Effector memory CD8-positive, alpha-beta T cell (primary cell): ENCODE measurements at places on chromosomes 5 and 9.

DNA sequence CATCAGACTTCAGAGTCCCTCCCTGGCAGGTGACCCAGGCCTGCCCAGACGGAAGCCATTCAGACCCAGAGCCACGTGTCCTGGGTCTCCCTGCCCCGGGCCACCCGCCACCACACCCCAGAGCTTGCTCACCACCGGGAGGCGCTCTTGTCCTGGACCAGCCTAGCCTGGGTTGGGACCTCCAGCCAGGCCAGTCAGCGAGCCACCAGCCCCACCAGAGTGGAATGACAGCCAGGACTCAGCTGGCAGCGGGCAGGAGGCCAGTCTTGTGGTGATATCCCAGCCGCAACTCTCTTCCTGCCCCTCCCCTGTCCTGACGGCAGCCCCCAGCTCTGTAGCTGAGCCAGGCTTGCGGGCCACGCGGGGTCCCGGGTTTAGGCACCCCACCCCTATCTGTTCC lies 1.7 kb upstream of the PTGDS start:
- peak; percentile 57 for DNase-seq

GRCh38 chr9:98686961-98687855 lies 21.5 kb downstream of the GABBR2 start:
- no peak for DNase-seq

DNA sequence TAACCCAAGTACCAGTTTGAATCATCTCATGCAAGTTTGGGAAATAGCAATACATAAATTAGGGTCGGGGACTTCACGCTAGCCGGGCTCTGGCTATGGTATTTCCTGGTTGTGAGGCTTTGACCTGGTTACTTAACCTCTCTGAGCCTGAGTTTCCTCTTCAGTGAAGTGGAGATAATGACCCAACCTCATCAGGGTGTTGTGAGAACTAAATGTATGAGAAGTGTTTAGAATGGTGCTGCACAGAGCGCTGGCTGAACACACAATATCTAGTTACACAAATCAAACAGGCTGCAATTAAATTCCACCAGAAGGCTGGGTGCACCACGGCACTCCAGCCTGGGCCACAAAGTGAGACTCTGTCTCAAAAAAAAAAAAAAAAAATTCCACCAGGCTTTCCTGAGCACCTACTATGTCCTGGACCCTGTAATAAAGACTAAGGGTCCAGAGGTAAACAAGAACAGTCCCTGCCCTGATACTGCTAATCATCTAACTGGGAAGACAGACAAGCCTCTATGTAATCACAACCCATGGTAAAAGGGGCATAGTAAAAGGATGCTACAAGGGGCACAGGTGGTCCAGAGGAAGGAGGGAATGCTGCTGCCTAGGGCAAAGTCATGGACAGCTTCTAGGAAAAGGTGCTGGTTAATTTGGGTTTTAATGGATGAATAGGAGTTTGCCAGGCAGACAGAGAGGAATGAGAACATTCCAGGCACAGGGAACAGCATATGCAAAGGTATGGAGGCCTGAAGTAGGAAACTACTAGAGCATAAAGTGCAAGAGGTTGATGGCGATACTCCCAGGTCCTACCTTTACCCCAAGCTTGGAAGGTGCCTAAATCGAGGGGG lies 27.7 kb downstream of the DUSP1 start:
- no peak for DNase-seq

GRCh38 chr9:87371795-87372355 lies 125.8 kb upstream of the DAPK1 start:
- no peak for DNase-seq

DNA sequence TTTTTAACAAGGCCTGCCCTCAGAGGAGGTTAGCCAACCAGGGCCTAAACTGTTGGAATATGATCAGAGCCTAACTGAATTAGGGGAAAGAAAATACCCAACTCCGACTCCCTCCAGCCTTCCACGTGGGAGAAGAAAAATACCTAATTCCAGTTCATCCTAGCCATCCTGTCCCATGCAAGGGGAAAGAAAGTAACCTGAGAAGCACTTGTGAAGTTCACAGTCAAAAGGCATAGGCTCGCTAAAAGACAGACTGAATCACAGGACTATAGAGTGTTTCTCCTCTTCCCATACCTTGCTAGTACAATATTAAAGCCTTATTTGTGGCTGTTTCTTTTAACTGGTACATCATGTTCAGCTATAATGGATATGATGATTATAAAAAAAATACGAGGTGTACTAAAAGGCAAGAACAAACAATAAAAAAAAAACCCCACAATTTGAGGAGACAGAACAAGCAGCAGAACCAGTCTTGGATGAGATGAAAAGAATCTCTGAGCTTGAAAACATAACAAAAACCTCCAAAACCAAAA lies 18.0 kb upstream of the ATP10B start:
- DNase-seq = no peak

GRCh38 chr5:38465702-38466423 lies 90.6 kb downstream of the LIFR start:
- DNase-seq = no peak

- no peak for DNase-seq
These were observed 157.7 kb upstream of the SLC24A2 start for GRCh38 chr9:19946441-19947109.

DNA sequence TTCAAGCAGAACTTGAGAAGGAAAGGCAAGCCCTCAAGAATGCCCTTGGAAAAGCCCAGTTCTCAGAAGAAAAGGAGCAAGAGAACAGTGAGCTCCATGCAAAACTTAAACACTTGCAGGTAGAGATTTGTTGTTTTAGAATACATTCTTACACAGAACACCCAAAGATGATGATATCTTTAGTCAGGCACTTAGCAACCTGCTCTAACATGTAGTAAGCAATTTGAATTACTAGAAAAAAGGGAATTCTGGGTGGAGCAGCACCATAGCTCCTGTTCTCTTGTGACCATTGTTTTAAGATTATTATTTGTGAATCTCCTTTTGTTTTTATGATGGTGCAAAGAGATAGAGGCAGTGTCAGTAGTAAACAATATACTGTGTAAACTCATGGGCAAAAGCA lies 63.1 kb downstream of the RAB14 start:
- DNase-seq = no peak

DNA sequence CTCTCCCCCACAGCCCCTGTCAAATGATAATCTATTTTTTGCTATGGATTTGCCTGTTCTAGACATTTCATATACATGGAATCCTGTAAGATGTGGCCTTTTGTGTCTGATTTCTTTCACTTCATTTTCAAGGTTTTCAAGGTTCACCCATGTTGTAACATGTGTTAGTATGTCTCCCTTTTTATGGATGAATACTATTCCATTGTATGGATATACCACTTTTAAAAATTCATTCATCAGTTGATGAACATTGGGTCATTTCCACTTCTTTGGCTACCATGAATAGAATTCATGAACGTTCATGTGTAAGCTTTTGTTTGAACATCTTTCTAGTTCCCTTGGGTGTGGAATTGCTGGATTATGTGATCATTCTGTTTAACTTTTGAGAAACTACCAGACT lies 94.7 kb upstream of the ZNF366 start:
- no peak for DNase-seq

DNA sequence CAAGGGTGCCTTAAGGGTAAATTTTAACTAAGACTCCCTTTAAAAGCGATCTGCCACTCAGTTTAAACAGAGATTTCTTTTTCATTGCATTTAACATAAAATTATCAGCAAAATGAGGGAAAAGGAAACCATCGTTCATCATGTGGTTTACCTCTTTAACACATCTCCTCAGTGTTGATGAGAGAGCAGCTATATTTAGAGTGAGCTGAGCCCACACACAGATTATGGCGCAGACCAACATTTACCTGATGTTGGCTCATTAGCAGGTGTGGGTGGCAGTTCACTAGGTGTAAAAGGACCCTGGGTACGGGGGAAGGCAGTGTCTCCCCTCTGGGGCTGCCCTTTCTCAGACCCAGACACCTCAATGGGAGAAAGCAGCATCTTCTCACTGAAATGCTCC lies 149.8 kb downstream of the ENTREP1 start:
- DNase-seq = peak; percentile 7

DNA sequence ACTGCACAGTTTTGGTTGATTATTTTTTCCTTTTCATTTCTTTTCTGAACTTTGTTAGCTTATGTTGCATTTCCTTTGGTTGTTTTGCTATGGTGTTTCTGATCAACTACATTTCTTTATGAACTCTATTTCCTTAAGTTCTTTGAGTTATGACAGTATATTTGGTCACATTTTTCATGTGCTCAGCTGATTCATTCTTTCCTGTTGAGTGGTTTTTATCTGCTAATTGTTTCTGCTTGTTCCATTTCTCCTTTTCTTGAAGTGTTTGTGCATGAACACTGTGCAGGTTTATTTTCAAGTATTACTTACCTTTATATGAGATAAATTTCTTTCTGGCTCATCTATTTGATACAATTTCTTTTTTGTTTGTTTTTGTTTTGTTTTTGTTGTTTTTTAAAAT lies 50.9 kb upstream of the MACIR start:
- DNase-seq = no peak

- no peak for DNase-seq
These were observed 380.5 kb downstream of the SLCO4C1 start for GRCh38 chr5:101915554-101915953.

- DNase-seq = no peak
These were observed 112.6 kb downstream of the SAXO1 start for GRCh38 chr9:18920141-18921084.

DNA sequence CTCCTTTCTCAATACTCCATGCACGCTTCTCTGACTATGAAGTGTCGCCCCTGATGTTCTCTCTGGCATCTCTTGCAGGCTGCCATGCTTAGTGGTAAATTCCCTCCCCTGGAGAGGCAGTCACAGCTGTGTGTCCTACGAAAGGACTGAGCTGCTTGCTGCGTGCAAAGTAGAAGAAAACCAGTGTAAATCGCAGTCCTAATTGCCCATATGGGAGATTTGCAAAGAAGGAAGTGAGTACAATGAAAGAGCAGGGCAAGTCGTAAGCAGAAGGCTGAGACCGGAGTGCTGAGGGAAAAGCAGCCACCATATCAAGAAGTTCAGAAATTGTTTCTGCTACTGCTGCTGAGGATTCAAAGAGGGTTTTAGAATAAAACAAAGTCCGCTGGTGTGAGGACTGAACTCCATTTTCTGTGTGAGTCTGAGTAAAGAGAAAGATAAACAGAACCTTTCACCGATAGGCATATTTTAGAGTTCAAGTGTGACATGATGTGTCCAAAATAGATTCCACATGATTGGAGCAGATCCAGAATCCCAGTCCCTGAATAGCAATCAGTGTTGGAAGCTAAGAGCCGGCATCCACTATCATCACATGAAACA lies 507.8 kb upstream of the MPDZ start:
- no peak for DNase-seq

GRCh38 chr5:139816566-139816965 lies 21.0 kb downstream of the PSD2 start:
- no peak for DNase-seq

DNA sequence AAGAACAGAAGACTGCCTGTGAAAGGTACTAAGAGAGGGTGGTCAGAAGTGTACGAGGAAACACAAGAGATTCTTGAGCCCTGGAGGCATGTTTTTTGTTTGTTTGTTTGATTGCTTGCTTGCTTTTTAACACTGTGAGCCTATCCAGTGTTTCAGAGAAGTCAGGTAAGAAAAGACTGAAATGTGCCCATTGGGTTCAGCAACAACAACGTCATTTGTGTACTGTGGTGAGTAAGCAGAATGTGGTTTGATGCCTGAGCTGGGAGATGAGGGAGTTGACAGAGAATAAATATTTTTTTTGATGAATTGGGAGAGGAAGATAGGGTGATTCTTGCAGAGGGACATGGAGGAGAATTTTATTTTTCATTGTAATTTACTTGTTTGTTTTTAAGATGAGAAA lies 73.1 kb downstream of the RPS23 start:
- no peak for DNase-seq

- DNase-seq = no peak
These were observed 26.7 kb downstream of the FBXO10 start for GRCh38 chr9:37549527-37549926.

- no peak for DNase-seq
These were observed 286.9 kb downstream of the FBXL7 start for GRCh38 chr5:15786884-15787283.

DNA sequence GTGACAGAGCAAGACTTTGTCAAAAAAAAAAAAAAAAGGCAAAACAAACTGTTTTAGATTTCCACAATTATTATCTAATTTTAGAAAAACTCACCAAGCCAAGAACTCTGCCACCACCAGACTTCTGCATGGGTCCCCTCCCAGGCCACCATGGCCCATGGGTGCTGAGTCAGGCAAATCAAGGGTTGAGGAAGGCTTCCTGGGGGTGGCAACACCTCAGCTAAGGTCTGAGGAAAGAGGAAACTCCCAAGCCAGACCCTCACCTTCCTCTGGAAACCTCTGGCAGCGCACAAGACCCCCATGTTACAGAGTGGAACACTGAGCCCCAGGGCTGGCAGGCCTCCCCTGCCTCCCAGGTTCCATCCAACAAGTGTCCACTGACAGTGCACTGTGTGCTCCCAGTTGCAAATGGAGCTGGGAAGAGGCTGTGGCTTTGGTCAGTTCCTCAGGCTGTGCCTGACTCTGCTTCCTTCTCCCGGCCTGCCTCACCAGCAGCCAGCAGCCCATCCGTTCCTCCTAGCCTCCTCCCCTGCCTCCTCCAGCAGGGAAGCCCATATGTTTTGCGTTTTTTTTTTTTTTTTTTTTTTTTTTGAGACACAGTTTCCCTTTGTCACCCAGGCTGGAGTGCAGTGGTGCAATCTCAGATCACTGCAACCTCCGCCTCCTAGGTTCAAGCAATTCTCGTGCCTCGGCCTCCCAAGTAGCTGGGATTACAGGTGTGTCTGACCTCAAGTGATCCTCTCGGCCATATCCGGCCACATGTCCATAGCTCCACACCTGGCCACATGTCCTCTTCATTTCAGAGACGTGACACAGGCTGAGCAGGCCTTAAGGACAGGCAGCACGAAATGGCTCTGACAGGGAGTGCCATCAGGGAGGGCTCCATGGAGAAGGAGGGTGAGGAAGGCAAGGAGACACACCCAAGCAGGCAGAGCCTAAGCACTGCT lies 3.5 kb upstream of the SUSD3 start:
- DNase-seq = no peak

DNA sequence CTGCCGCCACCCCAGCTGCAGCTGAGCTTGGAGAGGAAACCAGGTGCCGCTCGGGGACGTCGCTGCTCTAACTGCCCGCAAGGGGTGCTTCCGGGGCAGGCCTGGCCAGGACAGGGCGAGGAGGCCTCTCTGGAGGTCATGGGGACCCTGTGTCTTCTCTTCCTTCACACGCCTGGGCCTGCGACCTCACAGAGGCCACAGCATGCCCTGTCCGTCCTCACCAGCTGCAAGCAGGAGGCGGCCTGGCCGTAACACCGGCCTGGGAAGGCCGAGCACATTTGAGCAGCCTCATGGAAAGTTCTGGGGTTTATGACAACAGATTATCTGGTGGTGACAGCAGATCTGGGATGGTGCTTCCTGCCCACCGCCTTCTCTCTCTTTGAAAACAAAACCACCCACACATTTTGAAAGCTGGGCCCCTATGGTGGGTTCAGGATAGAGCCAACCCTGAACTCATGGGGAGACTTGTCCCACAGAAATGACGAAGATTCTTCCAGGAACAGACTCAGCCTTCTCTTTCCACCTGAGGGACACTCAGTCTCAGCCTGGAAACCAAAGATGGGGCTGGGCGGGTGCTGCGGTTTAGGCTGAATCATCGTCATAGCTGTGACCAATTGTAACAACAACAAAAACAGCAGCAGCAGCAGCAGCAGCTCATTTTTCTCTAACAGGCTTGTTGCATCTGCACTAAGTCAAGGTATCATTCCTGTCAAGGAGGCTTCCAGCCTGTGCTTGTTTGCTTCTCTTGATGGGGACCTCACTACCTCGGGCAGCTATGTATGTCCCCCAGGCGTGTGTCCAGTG lies 99.6 kb upstream of the RAPGEF1 start:
- peak; percentile 40 for DNase-seq
